ENCODE measurements at places on chromosomes 1 and 21. TPM values are rescaled to one million over a fixed set of nuclear protein-coding genes. Genes with fewer than 3 reads are reported as not detected.

PLXNA2 gene
- 0.23 TPM for total RNA-seq

VCAM1 gene
- not detected for total RNA-seq

TNFSF4 gene
- 0.53 TPM for total RNA-seq

ICOSLG gene
- 8.6 TPM for total RNA-seq

LCE3E gene
- not detected for total RNA-seq

RAD54L gene
- total RNA-seq = 84.6 TPM

FAM72C gene
- total RNA-seq = 44.9 TPM
